ENCODE measurements at places on chromosomes 4 and X.

DNA sequence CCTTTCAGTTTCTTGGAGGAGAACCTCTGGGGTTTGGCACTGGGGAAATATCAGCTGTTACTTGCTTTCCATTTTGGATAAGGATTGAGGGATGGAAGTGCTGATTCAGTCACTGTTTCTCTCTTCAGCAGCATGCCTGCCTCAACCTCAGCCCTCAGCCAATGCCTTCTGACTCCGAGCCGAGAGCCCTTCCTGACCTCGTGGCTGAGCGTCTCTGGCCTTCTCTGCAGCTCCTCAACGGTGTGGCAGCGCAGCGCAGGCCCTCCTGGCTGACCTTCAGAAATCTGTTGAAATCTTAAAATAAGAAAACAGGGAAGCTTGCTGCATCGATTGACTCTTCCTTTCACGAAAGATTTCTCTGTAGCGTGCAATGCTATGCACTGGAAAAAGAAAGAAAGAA lies 434.3 kb upstream of the FAT1 start:
- DNase-seq = no peak

DNA sequence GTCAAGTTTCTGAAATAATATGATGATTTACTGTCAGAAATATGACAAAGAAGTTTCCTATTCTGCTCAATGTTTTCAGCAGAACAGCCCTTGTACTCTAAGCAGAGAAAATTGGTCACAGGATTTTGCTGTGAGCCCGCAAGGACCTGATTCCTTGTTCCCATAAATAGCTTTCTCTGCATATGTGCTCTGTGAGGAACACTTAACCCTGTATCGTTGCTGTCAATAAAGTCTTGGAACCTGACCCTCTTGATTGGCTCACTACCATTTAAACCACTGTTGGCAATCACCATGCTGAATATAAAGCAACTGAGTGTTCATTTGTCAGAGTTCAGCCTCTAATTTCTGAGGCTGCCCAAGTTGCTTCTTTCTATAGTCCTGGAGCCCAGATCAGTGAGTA lies 158.2 kb upstream of the NOCT start:
- no peak for DNase-seq

GRCh38 chr4:8079031-8079885 lies 79.4 kb downstream of the ABLIM2 start:
- no peak for DNase-seq

GRCh38 chr4:67134616-67135015 lies 410.7 kb downstream of the CENPC start:
- no peak for DNase-seq

- DNase-seq = no peak
These were observed 98.3 kb downstream of the HMX1 start for GRCh38 chr4:8773124-8773931.

DNA sequence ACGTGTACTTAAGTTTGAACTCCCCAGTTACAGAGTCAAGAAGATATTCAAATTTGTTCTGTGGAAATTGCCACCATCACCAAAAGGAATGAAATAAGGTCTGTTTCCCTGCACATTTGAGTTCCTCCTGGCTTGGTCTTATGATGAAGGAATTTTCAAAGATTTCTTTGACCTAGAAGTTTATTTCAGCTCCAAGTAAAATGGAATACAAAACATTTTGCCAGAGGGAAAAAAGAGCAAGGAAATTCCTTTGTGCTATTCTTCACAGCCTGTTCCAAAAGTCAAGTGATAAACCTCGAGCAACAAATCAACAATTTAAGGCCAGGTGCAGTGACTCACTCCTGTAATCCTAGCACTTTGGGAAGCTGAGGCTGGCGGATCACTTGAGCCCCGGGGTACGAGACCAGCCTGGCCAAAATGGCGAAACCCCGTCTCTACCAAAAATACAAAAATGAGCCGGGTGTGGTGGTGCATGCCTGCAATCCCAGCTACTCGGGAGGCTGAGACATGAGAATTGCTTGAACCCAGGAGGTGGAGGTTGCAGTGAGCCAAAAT lies 3.4 kb downstream of the NKRF start:
- DNase-seq = no peak

DNA sequence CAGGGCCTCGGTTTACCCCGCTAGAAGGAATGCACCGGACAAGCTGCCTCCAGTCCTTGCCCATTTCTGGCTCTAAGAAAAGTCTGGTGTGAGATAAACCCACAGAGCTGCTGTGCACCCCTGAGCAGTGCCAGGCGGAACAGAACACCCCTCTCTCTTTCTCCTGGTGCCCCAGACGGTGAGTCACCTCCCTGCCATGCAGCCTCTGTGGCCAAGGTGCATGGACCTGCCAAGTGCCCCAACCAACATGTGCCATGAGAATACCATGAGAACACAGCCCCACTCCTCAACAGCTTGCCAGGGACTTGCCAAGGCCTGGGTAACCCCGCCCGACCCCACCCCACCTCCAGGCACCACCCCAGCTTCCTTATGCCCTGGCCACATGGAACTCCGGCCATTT lies 47.7 kb upstream of the MAN2B2 start:
- no peak for DNase-seq
